T-helper 2 cell (primary cell): ENCODE measurements at places on chromosomes 7 and 10.

DNA sequence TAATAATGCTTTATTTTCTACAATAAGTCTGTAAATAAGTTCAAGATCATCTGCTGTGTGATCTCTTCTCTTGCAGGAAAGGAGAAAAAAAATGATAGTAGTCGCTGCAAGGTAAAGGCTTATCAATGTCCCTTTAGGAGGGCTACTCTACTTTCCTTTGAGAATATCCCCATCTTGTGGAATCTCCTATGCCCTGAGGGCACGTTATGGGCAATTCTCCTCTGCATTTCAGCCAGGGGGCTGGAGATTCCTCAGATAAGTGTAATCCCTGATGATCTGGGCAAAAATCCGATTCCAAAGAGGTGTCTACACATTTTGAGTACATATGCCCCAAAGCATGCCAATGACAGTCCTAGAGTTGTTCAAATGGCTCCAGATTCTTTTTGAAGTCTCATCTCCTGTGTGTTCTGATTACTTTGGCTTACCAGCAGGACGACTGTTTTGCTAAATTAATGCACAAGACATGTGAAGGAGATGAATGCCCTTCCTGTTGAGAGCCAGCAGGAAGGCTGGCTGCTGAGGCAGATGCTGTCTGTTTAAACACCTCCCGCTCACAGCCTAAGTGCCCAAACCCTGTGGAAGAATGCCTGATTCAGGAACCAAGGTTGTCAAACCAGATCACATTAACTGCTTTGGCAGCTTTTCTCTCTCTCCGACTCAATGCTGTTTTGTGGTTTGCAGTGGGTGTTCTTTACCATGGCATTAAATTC is 171.2 kb upstream of the COL1A2 start:
- no peak for DNase-seq

- DNase-seq, result no peak
Measured at GRCh38 chr7:4561795-4562194, 120.3 kb upstream of the FOXK1 start.

DNA sequence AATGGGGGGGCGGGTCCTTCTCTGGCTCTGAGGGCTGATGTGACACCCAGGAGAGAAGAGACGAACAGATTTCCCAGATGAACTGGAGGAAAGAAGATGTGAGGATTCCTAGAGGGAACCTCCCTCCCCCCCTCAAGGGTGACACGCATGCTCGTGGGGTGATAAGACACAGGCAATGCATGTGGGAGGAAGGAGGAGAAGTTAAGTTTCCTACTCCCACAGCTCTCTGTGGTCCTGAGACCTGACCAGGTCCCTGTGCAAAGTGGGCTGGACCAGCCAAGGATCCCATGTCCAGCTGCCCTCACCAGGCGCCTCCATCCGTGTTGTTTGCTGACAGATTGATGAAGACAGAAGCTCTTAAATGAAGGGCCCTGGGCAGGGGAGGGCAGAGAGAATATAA is 112.6 kb downstream of the SH3PXD2A start:
- DNase-seq, result no peak

- peak; percentile 85 for DNase-seq
Measured at GRCh38 chr10:103772096-103772845, 83.1 kb downstream of the SH3PXD2A start.

- no peak for DNase-seq
Measured at GRCh38 chr10:48695636-48696534, 11.2 kb downstream of the WDFY4 start.

- no peak for DNase-seq
Measured at GRCh38 chr10:125344573-125345171, 184.3 kb upstream of the CTBP2 start.

GRCh38 chr7:157358041-157358752 is 21.4 kb downstream of the DNAJB6 start:
- DNase-seq, result no peak

GRCh38 chr7:96174812-96175211 is 147.1 kb downstream of the SLC25A13 start:
- DNase-seq, result no peak

GRCh38 chr10:24554036-24554435 is 169.7 kb downstream of the ARHGAP21 start:
- DNase-seq, result no peak

- DNase-seq, result no peak
Measured at GRCh38 chr10:121242741-121243608, 355.3 kb downstream of the FGFR2 start.

DNA sequence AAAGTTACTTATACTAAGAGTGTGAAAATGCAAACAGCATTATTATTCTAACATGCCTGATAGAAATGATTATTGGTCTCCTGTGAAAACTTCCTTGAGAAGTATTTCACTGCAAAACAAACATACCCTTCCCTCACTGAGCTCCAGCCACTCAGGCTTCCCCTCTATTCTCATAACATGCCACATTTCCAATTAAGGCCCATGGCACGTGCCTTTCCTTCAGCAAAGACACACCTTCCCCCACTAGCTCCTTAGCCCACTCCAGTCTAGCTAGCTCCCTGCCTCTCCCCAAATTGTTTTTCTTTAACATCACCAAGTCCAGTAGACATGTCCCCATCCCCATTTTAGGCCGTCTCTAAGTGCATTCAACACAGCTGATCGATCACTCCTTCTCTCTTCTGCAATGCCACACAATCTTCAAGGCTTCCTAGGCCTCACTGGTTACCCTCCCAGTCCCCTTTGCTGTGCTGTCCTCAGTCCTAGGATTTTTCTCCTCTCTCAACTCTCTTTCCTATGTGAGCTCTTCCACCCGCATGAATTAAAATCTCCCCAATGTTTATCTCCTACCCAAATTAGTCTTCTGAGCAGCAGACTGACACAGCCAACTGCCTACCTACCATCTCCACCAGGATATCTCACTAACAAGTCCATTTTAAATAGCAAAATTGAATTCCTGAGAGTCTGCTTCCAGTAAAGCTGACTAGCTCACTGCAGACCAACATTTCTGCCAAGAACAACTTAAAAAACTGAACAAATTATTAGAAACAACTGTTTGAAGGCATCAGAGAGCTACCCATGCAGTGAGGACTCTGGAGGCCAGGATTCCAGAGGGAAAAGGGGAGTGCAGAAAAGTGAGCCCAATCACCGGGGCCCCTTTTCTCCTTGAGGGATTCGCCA is 11.9 kb downstream of the CYTH3 start:
- no peak for DNase-seq

GRCh38 chr10:8060010-8060703 is 5.7 kb downstream of the GATA3 start:
- peak; percentile 59 for DNase-seq
